ENCODE measurements at places on chromosomes 7 and 10.

GRCh38 chr10:43264965-43265798, 1.7 kb downstream of the RASGEF1A start:
- DNase-seq, result no peak

- no peak for DNase-seq
These were observed 161.5 kb downstream of the SEMA3D start for GRCh38 chr7:85025312-85025756.

- no peak for DNase-seq
These were observed 182.9 kb downstream of the XPNPEP1 start for GRCh38 chr10:109740436-109740835.

DNA sequence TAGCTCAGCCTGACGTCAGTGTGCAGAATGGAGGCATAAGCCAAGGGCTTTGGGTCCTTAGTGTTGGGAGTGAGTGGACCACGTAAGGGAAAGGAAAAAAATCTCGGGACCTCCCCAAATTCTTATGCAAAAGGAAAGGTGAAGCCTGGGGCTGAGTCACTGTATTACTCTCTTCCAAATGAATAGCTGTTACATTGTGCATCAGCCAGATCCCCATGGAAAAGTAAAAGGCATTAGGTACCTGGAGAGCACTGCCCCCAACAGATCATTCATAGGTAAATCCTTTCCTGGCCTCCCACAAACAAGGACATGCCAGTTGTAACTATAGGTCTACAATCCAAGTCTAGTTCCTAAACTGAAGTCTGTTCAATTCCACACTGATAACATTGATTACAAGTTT, 170.5 kb downstream of the C1GALT1 start:
- no peak for DNase-seq

GRCh38 chr10:10437886-10438285, 579.8 kb upstream of the CELF2 start:
- DNase-seq, result no peak

Measured in stimulated activated CD8-positive, alpha-beta memory T cell treated with anti-CD3 and anti-CD28 coated beads, Interleukin-15, amount 100 ng/mL, for 48 hours (primary cell).